Umbilical cord (tissue), 2 donors: ENCODE measurements at places on chromosomes 7 and 10. TPM values are rescaled to one million over a fixed set of nuclear protein-coding genes. Genes with fewer than 3 reads are reported as not detected.
A peak's percentile ranks its signal among the peaks of the same experiment; 100 is the strongest.

DNA sequence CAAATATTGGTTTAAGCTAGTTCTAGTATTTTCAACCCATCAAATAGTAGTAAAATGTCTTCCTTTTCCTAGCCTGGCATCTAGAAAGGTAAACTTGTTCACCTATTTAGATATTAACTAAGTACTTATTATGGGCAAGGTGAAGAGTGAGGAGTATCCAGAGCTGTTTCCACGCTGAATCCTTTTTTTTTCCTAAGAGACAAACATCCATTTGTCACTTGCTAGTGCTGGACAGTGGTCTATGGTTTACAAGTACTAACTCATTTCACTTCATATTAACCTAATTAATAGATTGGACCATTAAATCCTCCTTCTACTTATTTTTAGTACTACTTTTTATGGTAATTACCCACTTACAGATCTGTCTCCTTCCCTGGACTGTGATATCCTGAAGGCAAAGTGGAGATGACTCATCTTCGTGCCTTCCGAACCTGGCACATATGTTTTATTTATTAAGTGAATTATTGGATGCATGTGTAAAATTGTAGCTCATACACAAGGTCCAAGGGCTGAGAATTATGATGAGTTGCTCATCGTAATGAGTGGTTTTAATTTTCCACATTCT is 159.6 kb upstream of the IGFBP3 start:
- no peak for DNase-seq

DNA sequence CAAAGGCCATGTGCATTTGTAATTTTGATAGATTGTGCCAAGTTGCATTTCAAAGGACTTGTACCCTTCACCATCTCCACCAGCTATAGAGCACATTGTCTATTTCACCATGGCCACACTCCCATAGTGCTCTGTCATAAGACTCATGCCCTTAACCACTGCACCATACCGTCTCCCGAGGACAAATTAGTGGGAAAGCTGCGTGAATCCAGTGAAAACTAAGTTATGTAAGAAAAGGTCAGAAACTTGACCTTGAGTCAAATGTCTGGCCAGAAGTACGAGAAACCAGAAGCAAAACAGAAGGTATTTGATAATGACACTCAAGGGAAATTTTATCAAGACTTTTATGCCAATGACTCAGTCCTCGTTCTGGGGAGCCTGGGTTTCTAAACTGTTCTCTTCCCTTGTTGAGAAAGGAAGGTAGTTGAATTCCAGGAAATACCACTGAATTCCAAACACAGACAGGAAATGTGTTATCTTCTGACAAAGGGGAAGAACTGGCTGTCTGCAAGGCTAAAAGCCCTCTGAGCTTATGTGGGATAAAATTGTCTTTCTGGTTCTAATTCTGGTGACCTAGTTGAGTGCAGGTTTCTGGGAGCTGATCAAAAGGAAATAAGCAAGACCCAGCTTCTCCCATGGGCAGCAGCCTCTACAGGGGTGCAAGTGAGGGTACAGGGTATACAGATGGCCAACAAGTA is 49.7 kb downstream of the CDK1 start:
- DNase-seq, result peak; percentile 83

DNA sequence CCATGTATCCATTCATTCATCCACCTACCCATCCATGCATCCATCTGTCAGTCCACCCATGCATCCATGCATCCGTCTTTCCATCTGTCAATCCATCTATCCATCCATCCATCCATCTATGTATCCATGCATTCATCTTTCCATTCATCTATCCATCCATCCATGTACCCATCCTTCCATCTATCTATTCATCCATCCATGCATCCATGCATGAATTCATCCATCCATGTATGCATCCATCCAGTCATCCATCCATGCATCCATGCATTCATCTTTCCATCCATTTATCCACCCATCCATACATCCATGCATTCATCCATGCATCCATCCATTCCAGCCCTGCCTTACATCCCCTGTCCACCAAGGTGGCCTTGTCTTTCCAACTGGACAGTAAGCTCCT is 45.7 kb downstream of the SORCS3 start:
- DNase-seq, result no peak

- DNase-seq, result no peak
Observed at GRCh38 chr10:104456802-104457542, 103.3 kb downstream of the CFAP58 start.

DNA sequence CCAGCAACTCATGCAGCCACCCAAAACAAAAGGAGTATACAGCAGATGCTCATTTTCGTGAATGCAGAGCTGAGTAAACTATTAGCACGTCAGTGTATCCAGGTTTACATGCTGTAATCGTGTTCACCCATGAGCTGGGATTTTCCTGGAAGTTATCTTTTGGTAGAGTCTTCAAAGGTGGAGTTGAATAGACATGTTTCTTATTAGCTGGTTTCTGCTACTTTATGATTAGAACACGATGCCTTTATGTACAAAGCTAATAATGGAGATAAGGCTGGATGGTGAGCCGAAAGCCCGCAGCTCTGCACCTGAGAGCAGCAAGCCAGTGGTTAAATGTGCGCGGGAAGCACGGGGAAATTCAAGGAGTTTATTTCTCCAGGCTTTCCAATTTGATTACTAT is 123.8 kb downstream of the ADARB2 start:
- no peak for DNase-seq

DNA sequence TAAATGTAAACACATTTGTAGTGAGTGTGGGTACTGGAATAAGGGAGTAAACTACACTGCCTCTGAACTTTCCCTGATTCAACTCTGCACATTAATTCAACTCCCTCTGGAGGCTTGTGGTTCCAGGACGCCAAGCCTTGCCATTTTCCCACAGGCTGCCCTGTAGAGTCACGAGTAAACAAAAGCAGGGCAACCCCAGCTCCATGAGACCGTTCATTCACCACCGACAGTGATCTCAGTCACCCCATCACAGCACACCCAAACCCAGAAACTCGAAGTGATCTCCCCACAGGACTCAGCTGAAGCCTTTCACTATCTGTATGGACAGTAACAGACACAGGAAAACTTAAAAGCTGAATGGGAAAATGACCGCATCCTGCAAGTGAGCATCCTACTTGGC is 218.8 kb upstream of the FRMD4A start:
- DNase-seq, result no peak

- peak; percentile 44 for DNase-seq
Observed at GRCh38 chr10:119818889-119819270, 53.8 kb downstream of the MCMBP start.

GRCh38 chr10:72056932-72057751 is 31.2 kb downstream of the SPOCK2 start:
- no peak for DNase-seq

Gene DEPP1
- total RNA-seq, result 11.6 TPM

Gene EPHA1
- 0.48 TPM for total RNA-seq

- no peak for DNase-seq
Observed at GRCh38 chr7:149422914-149423301, 38.0 kb downstream of the ZNF777 start.

DNA sequence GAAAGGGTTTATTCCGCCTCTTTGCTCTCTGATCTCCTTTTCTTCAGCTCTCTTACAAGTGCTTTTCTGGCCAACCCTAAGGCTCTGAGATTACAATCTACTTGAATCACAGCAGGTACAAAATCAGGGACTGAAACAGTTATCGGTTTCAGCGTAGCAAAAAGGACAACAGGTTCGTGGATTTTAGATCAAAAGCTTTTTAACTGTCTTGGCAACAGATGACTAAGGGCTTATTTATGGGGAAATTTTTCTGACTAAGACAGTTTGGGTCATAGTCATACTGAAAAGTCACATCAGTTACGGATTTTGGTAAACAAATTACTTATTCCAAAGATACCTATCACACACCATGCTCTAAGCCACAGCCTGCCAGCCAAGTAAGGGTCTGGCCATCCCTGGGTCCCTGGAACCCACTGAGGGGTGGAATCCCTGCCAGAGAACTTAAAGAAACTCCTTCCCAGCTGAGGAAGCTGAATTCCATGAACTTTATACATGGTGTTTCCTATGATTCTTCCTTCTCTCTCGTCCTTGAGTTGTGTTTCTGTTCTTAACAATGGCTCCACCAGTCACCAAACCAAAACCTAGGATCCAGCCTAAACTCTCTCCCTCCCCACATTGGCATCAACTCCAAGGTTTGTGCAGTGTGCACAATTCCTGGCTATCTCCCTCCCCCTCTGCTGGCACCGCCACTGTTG is 169.3 kb downstream of the FAM107B start:
- DNase-seq, result peak; percentile 49

- no peak for DNase-seq
Observed at GRCh38 chr7:100437150-100438100, 1.1 kb upstream of the PPP1R35 start.

DNA sequence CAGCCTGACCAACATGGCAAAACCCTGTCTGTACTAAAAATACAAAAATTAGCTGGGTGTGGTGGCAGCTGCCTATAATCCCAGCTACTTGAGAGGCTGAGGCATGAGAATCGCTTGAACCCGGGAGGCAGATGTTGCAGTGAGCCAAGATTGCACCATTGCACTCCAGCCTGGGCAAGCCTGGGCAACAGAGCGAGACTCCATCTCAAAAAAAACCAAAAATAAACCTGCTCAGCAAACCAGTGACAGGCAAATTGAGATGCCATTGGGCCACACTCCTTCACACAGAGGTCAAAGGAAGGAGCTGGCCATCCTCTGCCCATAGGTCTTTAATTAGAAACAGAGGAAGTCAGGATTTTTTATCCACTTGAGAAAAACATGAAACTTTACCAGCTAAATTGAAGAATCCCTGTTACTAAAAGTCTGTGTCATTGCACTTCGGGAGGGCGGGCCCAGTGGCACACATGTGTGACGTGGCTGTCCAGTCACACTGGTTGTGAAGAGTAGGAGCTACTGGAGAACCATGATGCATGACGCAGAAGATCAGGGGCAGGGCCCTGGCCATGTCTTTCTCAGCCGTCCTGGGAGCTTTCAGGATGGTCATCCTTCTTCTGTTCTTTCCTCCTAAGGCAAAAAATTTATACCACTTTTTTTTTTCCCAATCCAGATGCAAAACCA is 118.3 kb upstream of the ZNF438 start:
- DNase-seq, result no peak

DNA sequence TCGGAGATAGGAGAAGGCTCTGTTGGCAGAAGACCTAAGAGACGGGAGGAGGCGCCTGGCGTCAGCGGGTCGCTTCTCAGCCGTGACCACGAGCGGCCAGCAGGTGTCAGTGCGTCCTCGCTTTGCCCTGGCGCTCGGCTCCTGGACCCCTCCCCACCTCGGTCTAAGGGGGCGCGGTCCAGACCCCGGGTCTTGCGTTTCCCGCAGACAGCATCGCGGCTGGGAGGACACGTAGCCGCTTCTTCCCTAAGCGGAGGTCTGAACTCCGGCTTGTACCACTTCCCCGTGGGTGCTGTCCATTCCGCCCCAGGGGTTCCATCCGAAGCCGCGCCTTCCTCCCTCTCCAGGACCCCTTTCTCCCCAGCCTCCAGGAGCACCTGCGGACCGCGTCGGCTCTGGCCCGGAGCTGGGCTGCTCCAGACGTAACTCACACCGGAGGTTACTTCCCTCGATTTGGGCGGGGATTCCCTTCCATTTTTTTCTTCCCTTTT is 593 bp upstream of the ADRA2A start:
- peak; percentile 66 for DNase-seq

Gene C1GALT1
- total RNA-seq, result 27.7 TPM

Gene CPA1
- total RNA-seq, result 7.0 TPM

DNA sequence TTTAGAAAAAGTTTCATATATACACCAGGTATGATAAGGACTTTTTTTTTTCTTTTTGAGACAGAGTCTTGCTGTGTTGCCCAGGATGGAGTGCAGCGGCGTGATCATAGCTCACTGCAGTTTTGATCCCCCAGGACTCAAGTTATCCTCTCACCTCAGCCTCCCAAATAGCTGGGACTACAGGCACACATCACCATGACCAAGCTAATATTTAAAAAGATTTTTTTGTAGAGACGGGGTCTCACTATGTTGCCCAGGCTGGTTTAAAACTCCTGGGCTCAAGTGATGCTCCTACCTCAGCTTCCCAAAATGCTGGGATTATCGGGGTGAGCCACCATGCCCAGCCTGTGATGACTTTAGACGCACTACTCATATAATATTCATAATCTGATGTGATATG is 2.2 kb upstream of the PRKCQ start:
- DNase-seq, result no peak

Gene DNAJC12
- total RNA-seq, result 6.7 TPM

Gene BTBD16
- total RNA-seq, result not detected

DNA sequence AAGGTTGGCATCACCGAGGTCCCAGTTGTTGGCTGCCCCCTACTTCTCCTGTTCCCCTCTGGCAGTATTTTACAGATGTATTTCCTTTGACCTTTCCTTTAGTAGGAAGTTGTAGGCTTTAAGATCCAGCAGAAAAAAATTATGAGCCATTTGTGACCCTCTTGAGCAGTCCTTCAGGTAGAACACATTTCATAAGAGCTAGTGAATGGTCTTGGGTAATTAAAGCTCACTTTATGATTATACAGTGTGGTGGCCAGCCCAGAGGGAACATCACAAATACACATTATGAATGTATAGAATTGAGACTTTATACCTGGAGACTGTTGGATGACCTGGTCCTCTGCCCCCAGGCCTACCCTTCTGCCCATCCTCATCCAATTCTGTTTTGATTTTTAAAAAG is 57.0 kb downstream of the KAT6B start:
- DNase-seq, result no peak

- DNase-seq, result no peak
Observed at GRCh38 chr7:33961948-33962347, 56.6 kb downstream of the BMPER start.

- no peak for DNase-seq
Observed at GRCh38 chr10:17212802-17213221, 11.3 kb upstream of the TRDMT1 start.

DNA sequence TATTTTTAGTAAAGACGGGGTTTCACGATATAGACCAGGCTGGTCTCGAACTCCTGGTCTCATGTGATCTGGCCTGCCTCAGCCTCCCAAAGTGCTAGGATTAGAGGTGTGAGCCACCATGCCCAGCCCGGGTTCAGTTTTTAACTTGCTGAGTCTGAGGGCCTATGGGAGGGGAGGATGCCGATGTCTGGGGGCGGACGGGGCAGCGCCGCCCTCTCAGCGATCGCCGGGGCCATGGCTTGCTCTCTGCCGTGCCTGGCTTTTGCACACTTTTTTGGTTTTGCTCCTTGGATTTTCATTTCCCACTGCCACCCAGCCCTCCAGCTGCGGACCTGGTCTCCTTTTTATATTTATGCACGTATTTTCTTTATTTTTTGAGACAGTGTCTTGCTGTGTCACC is 15.2 kb upstream of the COL26A1 start:
- no peak for DNase-seq
